ENCODE measurements at places on chromosomes 5 and 9.
A peak's percentile ranks its signal among the peaks of the same experiment; 100 is the strongest.

DNA sequence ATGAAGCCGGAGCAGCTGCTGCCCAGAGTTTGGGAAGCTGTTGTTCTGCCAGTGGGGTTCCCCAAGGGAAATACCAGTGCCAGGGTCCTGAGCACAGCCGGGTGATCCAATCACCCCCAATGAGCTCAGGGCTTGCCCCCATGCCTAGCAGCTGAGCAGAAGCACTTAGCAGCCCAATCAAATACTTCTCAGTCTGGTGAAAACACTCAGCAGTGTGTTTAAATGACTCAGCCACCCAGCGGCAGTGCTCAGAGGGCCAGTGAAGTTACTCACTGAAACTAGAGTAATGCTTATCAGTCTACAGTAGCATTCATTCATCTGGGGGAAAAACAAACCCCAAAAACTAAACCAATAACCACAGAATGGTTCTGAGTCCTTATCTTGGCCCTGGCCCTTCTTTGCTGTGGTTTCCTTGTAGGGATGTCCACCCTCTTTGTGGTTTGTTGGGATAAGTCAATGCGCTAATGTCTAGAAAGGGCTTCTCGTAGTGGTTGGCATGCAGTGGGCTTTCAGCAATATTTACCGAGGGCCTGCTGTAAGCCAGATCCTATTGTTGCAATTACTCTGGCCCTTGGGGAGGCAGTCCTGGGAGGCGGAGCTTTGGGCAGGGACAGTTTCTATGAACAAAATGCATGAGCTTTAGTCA lies 43.1 kb downstream of the LHX2 start:
- no peak for DNase-seq

DNA sequence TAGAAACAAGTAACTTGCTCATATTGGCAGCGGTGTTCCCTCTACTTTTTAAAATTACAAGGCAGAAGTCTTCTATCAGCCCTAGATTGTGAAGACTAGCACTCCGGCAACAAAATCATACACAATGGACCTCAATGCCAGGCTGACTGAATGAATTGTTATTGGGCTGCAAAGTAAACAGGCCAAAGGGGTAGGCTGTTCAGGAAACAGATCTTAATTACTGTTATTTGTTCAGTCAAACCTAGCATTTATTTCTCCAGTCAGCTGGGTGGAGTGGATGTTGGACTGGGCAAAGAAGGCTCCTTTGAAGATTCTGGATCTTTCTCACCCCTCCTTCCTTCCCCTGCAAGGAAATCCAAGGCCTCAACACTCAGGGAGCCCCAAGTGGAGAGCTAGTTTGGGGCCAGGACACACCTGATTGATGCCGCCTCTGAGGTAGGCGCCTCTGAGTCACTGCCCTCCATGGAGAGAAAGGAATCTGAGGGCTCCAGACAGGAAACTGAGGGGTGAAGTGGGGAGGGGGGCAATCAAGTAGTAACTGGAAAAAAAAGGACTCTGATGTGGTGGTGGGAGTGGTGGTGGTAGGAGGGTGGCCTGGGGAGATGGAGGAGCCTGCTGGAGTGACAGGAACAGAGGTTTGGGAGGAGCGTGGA lies 35.5 kb downstream of the SERINC5 start:
- DNase-seq: no peak

DNA sequence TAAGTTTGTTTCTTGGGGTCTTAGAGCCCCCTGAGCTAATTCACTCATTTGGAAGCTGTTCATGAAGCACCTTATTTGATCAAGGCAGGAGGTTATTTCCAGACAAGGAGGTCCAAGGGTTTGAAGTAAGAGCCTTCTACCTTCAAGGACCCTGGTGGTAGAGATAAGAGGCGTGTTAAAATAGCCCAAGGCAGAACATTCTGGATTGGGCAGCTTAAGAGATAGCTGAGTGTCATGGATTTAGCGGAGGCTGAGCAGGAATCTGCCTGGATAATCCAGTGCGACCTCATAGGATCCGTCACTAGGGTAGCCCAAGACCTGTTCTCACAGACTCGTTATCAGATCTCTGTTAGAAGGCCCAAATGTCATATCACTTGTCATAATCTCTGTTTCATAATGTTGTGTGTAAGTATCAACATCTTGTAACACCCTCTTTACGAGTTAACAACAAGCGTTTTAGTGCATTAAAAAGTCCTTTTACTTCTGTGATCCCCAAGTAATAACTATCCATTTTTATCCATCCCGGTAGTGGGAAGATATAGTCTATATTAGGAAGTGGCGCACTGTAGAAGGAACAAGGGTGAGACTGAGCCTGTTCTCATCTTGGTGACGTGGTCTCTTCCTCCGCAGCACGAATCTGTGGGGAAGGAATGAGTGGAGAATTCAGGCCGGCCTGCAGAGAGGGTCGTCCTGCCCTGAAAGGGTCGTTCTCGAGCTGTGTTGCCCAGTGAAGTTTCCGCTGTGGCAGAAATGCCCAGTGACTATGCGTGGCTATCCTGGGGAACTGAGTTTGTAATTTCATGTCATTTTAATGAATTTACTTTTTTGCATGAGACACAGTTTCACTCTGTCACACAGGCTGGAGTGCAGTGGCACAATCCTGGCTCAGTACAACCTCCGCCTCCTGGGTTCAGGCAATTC lies 28.8 kb downstream of the SLC25A25 start:
- DNase-seq: no peak

GRCh38 chr9:13716601-13717321 lies 437.3 kb upstream of the MPDZ start:
- DNase-seq: no peak

DNA sequence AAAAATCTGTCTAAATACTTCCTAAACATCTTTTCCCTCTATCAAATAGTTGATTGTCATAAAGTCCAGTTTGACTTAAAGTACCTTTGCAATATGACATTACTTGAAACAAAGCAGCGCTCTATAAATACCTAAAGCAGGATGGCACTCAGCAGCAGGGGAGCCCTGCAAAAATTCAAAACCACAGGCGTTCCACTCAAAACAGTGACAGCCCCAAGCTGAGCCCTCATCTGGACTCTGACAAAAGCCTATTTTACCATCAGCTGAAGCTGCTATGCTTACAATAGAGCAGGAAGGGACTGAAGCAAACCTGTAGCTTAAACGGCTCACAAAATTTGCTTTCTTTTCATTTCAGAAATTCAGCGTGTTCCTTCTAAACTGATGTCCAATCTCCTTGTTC lies 11.5 kb downstream of the GABRA6 start:
- no peak for DNase-seq

- peak; percentile 83 for DNase-seq
These were observed 5.8 kb downstream of the PTCH1 start for GRCh38 chr9:95510709-95511615.

GRCh38 chr9:70861797-70862196 lies 259.6 kb downstream of the TRPM3 start:
- DNase-seq: no peak

Measured in CD4-positive, alpha-beta T cell treated with Interleukin-1 beta for 1 hour (primary cell).